Stimulated activated CD4-positive, alpha-beta T cell treated with anti-CD3 and anti-CD28 coated beads, Interleukin-2, amount 100 ng/mL, for 4 hours (primary cell): ENCODE measurements at places on chromosomes 1 and 21.

DNA sequence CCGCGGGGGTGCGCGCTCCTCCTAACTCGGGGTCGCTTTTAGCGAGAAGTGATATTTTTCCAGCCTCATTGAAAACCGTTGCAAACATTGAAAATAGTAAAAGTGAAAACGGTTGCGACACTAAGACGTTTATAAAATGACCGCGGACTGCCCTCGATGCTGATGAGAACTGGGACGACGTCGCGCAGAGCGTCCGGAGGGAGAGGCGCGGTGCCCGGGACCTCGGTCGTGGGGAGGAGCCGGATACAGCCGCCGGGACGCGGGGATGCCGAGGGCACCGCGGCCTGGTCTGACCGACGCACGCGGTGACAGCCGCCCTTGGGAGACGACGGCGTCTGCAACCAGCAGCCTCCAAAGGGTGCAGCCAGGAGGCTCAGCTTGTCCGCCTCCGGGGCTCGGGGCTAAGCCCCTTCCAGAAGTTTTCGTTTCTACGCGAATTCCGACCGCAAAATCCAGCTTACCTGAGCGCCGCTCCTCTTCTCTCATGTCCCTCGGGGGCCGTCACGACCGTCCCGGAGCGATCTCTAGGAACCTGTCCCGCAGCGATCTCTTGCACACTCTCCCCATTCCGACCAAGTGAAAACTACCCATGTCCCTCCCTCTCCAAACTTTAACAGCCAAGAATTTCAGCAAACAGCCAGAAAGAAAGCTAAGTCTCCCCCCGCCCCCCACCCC, 144.4 kb upstream of the ETS2 start:
- DNase-seq = no peak

DNA sequence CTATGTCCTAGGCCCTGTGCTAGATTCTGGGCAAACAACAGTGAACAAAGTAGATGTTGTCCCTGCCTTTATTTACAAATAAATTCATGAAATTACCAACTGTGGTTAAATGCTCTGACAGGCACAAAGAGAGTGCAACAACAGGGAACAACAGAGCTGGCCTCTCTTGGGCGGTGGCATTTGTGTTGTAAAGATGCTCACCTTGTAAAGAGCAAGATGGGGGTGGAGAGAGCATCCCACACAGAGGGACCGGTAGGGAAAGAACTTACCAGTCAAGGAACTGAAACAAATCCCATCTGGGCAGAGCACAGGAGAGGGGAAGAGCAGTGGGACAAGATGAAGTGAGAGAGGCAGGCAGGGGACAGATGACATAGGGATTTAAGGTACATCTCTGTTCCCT, 21.6 kb upstream of the SLC22A15 start:
- no peak for DNase-seq

DNA sequence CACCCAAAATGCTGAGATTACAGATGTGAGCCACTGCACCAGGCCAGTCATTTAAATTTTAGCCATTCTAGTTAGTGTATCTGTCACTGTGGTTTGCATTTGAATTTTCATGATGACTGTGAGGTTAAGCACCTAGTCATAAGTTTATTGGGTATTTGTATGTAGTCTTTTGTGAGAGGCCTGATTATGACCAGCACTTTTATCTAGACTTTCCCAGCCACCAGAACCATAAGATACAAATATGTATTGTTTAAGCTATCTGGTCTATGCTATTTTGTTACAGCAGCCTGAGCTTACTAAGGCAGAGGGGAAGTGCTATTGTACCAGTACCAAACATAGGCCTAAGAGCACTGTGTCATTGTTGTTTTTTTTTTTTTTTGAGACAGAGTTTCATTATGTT, 19.9 kb upstream of the DNAJC6 start:
- no peak for DNase-seq

GRCh38 chr1:78292361-78292760, 198.4 kb upstream of the PTGFR start:
- DNase-seq = no peak

GRCh38 chr1:156448134-156448967, 52.2 kb downstream of the MEF2D start:
- no peak for DNase-seq

DNA sequence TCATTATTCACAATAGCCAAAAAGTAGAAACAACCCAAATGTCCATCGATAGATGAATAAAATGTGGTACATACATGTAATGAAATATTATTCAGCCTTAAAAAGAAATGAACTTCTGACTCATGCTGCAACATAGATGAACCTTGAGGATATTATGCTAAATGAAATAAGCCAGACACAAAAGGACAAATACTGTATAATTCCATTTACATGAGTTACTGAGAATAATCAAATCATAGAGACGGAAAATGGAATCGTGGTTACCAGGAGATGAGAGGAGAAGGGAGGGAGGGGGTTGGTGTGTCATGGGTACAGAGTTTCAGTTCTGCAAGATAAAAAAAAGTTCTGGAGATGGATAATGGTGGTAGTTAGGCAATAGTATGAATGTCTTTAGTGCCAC, 184.1 kb downstream of the PSMG1 start:
- no peak for DNase-seq

DNA sequence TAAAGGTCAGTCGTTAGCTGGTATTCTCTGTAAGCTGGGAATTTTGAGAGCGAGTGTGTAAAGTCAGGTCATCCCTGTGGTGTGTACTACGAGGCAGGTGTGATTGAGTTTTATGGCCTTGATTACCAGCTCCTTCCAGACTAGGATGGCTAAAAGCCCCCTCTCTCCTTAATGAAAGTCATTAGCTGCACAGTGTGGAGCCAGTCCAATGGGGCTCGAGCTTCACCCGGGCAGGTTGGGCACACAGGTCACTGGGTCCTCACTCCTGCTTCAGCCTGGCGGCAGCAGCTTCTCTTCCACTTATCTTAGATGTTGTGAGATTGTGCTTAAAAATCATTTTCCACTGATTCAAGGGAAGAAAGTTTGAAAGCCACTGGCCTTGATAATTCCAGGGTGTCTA, 3.0 kb downstream of the DMRTB1 start:
- DNase-seq = no peak

GRCh38 chr1:150256554-150257341, 826 bp upstream of the CA14 start:
- DNase-seq = no peak

DNA sequence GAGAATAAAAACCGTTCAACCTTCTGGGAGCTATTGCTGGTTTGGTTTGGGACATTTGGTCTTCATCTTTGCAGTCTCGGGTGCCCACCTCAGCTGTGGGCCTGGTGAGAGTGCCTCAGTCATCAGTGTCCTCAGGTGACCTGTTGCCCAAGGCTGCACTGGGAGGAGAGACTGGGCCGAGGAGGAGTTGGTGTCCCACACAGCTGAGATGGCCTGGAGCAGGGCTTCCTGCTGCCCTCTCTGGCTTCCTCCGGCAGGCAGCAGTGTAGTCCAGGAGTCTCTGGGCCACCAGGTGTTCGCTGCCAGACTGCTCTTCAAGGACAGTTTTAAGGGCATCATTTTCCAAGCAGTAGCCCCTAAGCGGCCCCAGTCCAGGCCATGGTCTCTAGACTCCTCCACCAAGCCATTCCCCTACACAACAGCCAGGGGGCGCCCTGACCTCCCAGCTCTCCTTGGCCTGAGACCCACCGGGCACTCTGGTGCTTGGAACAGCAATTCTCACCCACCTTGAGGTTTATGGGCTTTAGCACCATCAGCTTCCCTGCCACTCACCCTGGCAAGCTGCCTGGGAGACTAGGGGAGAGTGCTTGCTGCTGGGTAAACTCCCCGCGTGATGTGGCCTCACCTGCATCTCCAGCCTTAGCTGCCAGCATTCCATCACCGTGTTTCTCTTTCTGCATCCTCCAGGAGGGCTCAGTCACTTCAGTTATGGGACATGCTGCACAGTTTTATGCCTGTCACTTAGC, 9.1 kb upstream of the SYTL1 start:
- no peak for DNase-seq

- DNase-seq = no peak
These were observed 52.4 kb downstream of the TOR1AIP2 start for GRCh38 chr1:179825206-179825605.

DNA sequence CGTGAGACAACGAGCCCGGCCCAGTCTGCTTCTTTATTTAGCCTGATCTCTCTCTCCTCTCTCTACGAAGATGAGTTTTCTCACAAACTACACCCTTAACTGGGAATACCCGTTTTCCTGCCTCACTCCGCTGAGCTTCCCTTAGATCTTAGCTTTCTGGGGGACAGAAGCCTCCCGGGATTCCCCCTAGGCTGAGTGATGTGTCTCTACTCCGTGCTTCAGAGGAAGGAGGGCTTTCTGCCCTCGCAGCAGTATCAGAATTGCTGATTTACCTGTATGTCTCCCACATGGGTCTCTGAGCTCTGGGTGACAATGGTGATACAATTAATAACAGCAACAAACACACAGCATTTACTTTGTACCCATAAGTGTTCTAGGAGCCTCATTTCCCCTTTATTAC, 1.0 kb downstream of the ZBTB17 start:
- DNase-seq = no peak

- no peak for DNase-seq
These were observed 23.1 kb upstream of the ADGRB2 start for GRCh38 chr1:31787261-31787660.

- DNase-seq = no peak
These were observed 42.0 kb upstream of the RIPK4 start for GRCh38 chr21:41808846-41809245.

DNA sequence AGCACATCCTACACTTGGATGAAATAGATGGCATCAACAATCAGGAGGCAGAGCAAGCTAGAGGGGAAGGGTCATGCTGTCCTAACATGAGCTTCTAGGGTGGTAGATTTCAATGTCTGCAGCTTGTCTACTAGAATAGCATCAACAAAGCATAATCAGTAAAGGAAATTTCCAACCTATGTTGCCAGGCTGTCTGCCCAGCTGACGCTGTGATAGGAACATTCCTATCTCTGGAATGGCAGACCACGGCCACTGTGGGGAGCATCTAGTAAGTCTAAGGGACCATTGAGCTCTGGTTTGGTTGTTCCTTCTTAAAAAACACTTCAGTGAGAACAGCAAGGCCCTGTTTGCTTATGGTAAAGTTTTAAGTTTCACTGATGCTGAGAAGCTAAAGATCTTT, 206.8 kb downstream of the PAPPA2 start:
- DNase-seq = no peak

DNA sequence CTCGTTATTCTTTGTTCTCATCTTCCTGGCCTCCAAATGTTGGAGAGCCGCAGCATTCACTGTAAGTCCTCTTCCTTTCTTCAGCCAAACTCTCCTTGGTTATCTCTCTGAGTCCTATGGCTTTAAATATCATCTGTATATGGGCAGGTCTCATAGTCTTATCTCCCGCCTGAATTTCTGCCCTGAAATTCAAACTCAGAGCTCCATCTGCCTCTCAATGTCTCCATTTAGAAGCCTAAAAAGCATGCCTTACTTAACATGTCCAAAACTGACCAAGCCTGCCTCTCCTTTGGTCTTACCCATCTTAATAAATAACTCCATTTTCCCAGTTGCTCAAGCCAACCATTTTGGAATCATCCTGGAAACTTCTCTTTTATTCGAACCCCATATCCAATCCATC, 80.7 kb downstream of the DHRS3 start:
- DNase-seq = no peak

- no peak for DNase-seq
These were observed 66.3 kb downstream of the CNST start for GRCh38 chr1:246632281-246633168.

DNA sequence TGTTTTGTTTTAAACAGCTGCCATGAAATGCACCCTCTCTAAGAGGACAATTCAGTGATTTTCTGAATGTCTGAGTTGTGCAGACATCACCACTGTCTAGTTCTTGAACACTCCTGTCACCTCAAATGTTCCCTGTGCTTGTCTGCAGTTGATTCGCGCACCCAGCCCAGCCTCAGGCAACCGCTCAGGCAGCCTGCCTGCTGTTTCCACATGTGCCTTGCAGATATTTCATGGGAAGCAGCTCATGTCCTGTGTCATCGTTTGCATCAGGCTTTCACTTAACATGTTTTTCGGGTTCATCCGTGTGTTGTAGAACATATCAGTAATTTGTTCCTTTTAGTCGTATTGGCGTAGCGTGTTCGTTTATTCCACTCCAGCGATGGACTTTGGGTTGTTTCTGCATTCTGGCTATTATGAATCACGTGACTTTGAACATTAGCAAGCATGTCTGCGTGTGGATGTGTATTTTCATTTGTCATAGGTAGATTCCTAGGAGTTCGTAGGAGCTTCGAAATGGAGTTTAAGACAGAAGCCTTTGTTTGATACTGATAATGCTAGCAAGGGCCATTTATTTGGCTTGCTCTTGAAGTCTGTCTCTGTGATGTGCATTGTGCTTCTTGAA, 12.1 kb downstream of the ADARB1 start:
- no peak for DNase-seq

DNA sequence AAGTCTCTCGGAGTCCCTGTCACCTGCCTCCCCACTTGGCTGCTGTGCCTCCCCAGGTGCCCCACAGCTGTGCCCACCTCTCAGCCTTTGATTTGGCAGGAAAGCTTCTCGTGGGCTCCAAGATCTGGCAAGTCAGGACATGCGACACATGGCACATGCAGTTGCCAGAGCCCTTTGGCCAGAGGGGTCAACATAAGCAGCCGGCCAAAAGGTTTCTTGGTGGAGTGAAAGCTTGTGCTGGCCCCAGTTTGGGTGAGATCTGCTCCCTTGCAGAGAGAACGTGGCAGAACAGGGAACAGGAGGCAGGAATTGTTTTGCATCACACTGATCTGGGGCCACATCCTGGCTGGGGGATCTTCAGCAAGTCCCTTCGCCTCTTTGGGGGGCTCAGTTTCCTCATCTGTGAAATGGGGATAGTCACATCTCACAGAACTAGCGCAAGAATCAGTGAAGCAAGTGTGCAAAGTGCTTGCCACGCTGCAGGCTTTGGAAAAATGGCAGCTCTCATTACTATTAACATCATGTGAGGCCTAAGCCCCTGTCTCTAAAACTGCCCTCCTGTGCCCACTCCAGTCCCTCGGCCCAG, 232.6 kb downstream of the TRABD2B start:
- DNase-seq = no peak

GRCh38 chr21:17402937-17403336, 109.9 kb upstream of the CXADR start:
- no peak for DNase-seq

DNA sequence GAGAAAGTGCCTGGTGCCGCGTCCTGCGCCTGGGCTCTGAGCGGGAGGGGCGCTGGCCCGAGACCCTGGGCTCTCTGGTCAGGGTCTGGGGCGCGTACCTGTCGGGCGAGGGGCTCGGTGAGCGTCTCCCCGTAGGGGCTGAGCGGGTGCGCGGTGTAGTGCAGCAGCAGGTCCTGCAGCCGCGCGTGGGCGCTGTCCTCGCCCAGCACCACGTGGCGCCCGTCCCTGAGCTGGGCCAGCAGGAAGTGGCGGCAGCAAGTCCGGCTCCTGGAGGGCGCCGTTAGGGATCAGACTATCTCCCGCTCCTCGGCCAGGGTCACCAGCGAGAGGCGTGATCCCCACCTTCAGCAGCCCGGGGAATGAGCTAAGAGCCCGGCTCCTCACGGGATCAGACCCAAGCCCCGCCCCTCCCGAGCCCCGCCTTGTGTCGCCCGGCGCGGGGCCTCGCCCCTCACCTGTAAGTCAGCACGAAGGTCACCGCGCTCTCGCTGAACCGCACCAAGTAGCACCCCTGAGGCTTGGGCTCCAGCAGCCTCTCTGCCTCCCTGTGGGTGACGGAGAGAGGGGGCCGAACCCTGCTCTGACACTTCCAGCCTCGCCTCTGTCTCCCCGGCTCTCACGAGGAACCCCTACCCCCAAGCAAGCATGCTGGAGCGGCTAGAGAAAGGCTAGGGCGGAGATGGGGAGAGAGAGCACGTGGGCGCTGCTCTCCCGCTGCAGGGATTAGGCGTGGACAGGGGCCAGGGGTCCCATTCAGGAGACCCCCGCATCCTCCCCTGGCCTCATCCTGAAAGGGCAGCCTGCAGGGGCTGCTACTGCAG, 2.7 kb downstream of the SH2D2A start:
- peak; percentile 75 for DNase-seq

GRCh38 chr1:93029317-93029716, 49.8 kb upstream of the MTF2 start:
- DNase-seq = no peak
